T1000 (cell line): ENCODE measurements at places on chromosomes 6 and 20.

DNA sequence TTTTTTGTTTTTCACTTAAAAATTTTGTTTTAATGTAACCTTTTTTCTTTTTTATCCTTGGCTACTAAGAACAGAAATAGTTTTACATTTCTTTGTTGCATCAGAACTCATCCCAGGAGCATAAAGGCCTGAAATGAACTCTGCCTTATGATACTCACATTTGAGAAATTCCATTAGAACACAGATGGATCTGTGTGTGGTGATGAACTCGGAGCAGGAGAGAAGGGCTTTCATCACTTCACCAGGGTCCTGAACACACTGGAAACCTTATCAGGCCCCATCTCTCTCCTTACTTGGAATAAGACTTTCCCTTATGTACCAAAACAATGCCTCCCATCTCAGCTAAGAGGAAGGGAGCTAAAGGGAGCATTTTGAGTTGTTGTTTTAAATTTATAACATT is 139.4 kb downstream of the PHF3 start:
- DNase-seq: no peak

- DNase-seq: no peak
Observed at GRCh38 chr6:107737397-107737793, 86.7 kb downstream of the SCML4 start.

GRCh38 chr20:37911838-37912281 is 8.9 kb downstream of the VSTM2L start:
- DNase-seq: no peak

- no peak for DNase-seq
Observed at GRCh38 chr6:168713839-168714238, 272.9 kb downstream of the SMOC2 start.

- no peak for DNase-seq
Observed at GRCh38 chr20:32972181-32973076, 31.8 kb downstream of the SUN5 start.

- DNase-seq: no peak
Observed at GRCh38 chr20:17761604-17762003, 61.8 kb downstream of the BANF2 start.
